Right hindlimb (tissue), 1 donor: ENCODE measurements at places on chromosomes 2 and 18.

- DNase-seq = no peak
Measured at GRCh38 chr2:194332799-194333490, 1324.1 kb upstream of the SLC39A10 start.

- DNase-seq = no peak
Measured at GRCh38 chr18:68543344-68543743, 171.6 kb downstream of the TMX3 start.

GRCh38 chr2:120720746-120721375 lies 14.8 kb upstream of the GLI2 start:
- no peak for DNase-seq

- no peak for DNase-seq
Measured at GRCh38 chr18:46341986-46342525, 237.9 kb downstream of the HAUS1 start.

GRCh38 chr2:221641181-221641871 lies 69.2 kb upstream of the EPHA4 start:
- DNase-seq = no peak

DNA sequence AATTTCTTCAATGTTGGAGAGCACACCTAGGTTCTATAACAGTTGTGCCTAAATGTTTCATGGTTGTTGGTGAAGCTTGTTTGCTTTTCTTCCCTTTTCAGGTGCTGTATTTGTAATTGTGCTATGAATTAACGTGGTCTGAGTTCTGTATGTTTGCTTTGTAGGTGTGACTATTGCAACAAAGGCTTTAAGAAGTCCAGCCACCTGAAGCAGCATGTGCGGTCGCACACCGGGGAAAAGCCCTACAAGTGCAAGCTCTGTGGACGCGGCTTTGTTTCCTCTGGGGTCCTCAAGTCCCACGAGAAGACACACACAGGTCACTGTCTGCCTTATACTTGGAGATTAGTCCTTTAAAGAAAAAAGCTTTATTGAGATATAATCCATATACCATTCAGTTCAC lies 91.2 kb downstream of the ZNF236 start:
- no peak for DNase-seq

DNA sequence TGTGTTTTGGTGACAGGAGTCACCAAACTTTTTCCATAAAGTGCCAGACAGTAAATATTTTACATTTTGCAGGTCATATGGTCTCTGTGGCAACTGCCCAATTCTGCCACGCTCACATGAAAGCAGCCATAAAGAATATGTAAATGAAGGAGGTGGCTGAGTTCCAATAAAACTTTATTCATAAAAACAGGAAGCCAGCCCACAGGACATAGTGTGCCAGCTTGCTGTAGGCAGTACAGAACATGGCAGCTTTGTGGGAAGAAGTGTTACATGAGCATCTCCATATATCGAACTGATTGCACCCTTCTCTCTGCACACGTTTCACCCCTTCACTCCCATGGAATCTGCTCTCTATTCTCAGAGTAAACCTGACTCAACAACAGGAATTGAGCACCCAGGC lies 10.2 kb downstream of the ASB18 start:
- DNase-seq = no peak

- DNase-seq = no peak
Measured at GRCh38 chr18:60739212-60739611, 366.6 kb upstream of the MC4R start.

- peak; percentile 27 for DNase-seq
Measured at GRCh38 chr2:152676461-152676860, 40.8 kb downstream of the PRPF40A start.
